ENCODE measurements at places on chromosomes 3 and 15.

GRCh38 chr15:88657326-88658069, 18.7 kb downstream of the ISG20 start:
- DNase-seq, result peak; percentile 33

DNA sequence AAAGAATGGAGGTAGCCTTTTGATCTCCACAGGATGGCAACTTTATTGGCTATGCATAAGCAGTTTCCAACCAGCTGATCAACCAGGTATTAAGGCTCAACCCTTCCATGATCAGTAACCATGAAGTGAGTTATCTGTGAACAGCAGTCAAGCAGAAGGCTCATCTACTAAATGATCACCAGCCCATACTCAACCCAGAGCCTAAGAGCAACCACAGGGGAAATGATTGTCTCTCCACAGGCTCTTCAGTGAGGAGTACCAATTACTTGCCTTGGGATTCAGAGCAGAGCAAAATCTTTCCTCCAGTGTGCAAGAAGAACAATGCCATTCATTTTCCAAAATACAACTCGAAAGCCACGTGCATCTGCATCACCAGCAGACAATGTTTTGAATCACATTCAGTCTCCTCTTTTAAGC, 754.8 kb downstream of the ROBO1 start:
- DNase-seq, result no peak

- no peak for DNase-seq
These were observed 16.5 kb upstream of the FAM3D start for GRCh38 chr3:58683001-58683458.

DNA sequence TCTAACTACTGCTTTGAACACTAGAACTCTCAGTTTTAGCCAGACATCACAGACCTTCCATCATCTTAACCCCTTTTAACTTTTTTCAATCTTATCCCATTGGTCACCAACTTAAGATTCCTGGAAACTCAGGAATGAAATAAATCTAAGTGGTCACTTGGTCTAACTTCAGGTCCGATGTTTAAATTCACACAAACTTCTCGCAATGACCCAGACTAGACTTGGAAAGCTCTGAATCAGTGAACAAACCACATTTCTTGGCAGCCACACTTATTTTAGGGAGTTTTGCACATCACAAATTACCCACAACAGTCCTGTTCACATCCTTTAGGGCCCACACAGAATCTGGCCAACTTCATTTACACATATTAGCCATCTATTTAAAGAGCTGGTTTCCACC, 118.9 kb downstream of the MAGI1 start:
- DNase-seq, result no peak

GRCh38 chr3:152225201-152225600, 43.5 kb upstream of the MBNL1 start:
- DNase-seq, result peak; percentile 17

DNA sequence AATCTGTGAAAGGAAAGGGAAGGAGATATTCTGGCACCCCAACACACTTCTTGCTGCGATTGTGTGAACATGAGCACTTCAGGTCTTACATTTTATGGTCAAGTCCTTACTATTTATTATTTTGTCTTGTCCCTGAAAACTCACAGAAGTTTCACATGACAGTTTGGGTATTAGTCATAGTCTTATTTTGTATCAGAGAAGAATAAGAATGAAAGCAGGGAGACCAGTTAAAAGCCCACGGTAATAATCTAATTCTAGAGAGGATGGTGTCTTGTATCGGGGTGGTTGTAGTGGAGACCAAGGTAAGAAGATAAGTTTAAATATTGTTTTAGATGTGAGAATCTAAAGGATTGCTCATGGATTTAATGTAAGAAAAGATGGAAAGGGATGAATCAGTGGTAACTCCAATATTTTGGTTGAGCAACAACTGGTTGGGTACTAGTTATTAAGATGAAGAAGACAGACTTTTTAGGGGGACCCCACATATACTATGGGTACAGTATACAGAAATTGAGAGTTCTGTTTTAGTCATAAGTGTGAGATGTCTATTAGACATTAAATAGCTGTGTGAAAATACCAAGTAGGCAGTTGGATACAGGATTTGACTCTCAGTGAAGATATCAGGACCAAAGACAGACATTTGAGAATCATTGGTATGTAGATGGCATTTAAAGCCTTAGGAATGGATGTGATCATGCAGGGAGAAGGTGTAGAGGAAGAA, 227.6 kb downstream of the MFSD1 start:
- no peak for DNase-seq

GRCh38 chr15:83764201-83764838, 110.4 kb downstream of the ADAMTSL3 start:
- DNase-seq, result peak; percentile 75

DNA sequence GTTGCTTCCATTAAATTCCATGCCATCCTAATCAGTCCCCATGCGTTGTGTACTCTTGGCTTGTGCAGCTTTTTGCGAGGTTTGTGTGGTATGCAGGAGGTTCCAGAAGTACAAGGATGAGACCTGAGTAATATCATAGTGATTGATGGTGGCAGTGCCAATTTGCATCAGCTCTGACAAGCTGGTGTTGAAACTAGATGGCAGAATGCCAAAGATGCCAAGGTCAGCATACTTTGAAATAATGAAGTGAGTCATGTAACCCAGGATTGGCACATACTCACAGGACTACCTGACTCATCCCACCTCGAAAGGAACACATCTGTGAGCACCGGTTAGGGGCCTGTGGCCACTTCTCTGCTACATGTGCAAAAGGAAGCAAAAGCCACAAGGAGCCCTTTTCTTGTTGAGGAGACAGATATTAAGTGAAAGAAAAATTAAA, 14.3 kb downstream of the KAT2B start:
- DNase-seq, result peak; percentile 50

GRCh38 chr15:64634576-64635498, 140.6 kb downstream of the RBPMS2 start:
- no peak for DNase-seq

DNA sequence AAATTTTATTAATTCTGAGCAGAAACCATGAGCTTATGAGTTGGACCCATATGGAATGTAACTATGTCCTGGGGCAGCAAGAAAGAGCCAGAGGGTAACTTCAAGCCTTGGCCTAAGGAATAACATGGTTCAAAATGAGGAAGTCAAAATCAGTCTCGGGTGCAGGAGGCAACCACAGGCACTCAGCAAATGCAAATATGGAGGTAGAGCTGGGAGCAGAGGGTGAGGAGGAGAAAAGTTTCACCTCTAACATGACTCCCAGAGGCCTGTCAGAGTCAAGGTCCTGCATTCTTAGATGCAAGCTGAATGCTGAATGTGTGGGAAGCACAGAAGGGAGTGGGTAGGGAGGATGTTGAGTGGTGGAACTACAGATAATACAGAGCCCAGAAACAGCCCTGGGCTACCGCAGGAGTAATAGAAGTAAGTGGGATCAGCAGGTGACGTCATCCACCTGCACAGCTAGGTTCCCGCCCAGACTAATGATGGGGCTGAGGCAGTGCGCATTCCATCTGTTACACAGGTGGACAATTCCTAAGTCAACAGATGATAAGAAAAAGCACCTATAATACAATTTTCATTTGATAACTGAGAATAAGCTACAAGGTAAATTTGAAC, 279.8 kb upstream of the ARRDC4 start:
- DNase-seq, result no peak

DNA sequence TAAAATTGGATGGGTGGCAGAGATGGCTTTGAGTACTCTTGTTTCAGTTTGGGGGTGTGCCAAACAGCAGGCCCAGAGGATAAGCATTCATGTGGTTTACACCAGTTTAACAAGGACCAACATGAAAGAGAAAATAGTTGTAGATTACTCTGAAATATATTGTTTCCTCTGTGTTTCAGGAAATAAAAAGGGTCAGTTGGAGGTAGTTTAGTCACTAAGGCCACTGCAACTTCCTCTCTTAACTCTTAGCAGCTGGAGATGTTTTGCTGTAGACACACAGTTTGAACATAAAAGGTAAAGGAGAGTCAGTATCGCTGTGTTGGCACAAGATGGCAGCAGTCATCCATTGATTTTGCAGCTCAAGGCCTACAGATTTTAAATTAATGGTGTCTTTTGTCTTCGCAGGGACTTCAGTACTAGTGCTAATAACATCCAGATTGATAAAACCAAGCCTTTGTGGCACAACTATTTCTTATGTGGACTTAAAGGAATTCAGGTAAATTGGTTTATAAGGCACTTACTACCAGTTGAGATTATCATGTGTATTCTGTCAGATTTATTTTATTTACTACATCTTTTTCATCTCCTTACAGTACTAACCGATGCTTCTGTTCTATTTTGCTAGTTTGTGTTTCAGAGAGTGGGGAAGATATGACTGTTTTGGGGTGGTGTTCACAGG, 65.5 kb downstream of the GALK2 start:
- peak; percentile 77 for DNase-seq

DNA sequence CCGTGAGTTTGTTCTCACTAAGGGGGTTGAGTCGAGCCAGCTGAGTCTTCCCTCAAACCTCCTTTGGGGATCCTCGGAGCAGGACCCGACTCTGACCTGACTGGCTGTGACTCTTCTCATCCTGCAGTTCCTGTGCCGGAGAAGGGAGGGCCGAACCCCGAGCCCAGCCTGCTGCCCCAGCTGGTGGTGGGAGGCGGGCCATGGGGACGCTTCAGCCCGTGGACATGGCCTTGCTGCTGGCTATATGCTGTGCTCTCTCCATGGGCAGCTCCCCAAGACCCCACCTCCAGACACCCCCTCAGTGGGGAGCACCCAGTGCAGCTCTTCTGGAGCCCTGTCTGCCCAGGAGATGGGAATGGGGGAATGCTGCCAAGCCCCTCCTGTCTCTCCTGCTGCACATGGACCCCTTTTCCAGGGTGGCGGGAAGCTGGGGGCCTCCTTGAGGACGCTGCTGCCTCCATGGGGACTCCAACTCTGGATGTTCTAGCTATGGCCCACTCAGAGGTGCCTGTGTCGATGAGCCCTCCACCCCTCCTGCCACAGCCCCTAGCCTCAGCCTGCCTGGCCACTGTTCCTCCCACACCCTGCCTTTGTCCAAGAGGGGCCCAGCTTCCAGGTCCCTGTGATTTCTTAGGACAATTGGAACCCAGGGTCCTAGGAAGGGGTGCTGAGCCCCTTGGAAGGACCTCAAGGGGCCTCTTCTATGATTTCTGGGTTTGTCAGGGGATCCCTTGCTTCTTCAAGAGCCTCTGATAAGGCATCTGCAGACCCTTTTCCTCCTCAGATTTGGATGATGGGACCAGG, 12.8 kb downstream of the C15orf39 start:
- no peak for DNase-seq
